Activated effector memory CD4-positive, alpha-beta T cell treated with anti-CD3 and anti-CD28 coated beads, Interleukin-2, amount 50 U/mL, for 16 hours (primary cell): ENCODE measurements at places on chromosomes 3 and 15.

GRCh38 chr3:108190346-108190745 is 31.9 kb downstream of the IFT57 start:
- no peak for DNase-seq

DNA sequence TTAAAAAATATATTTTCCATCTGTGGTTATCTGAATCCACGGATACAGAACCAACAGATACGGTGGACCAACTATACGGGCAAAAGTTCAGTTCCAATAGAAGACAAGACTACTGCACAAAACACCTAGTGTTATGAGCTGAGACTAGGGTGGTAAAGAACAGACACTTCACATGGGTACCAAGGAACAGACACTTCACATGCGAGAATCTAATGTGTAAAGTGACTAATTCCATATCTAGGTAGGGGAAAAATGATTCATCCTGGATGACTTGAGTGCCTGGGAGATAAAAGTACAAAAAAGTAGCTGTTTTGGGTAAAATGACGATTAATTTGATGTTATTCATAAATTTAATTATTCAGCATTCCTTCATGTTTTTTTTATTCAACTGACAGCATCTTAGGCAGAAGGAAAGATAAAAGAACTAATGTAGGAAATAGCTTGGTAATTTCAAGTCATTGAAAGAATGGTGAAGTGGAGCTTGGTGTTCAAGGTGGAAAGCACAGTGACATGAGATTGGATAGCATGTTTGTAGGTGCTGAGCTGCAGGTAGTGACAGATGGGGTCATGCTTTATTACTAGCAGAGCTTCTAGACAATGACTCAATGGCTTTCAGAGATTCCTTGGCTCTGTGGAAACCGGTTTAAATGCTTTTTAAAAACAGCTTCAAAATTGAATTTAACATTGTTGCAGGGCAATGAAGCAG is 5.2 kb downstream of the CD200 start:
- no peak for DNase-seq

GRCh38 chr3:42184651-42185443 is 81.1 kb downstream of the CCK start:
- DNase-seq = peak; percentile 44

GRCh38 chr15:62412686-62413085 is 247.6 kb upstream of the C2CD4B start:
- DNase-seq = no peak

- no peak for DNase-seq
Measured at GRCh38 chr3:107117922-107118536, 259.2 kb upstream of the CCDC54 start.

DNA sequence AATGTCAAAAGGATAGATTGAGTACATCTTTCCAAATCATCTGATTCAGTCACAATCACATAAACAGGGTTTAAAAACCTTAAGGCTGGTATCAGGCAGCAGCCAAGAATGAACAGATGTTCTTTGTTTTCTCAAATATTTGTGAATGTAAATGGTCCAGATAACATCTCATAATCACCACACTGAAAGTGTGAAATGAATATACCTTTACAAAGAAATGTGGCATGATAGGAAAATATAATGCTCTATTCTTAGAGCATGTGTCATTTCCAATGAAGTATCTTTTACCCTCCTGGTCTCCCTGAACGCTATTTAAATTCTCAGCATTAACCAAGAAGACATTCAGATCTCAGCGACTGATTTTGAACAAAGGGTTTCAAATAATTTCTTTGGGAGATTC is 8.8 kb upstream of the ACTC1 start:
- DNase-seq = no peak

- DNase-seq = no peak
Measured at GRCh38 chr3:17850448-17850847, 108.0 kb upstream of the TBC1D5 start.

DNA sequence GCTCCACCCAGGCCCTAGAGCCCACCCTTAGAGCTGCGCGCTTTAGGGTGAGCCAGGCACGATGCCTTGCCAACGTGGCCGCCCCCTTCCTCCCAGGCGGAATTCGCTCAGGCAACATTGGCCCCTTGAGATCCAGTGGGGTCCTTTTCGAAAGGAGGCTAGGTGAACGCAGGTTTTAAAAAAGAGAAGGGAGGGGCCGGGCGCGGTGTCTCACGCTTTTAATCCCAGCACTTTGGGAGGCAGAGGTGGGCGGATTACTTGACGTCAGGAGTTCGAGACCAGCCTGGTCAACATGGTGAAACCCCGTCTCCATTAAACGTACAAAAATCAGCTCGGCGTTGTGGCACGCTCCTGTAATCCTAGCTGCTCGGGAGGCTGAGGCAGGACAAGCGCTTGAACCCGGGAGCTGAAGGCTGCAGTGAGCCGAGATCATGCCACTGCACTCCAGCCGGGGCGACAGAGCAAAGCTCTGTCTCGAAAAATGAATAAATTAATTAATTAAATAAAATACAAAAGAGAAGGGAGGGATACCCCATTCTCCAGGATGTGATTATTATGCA is 984 bp upstream of the RPP25 start:
- DNase-seq = no peak

DNA sequence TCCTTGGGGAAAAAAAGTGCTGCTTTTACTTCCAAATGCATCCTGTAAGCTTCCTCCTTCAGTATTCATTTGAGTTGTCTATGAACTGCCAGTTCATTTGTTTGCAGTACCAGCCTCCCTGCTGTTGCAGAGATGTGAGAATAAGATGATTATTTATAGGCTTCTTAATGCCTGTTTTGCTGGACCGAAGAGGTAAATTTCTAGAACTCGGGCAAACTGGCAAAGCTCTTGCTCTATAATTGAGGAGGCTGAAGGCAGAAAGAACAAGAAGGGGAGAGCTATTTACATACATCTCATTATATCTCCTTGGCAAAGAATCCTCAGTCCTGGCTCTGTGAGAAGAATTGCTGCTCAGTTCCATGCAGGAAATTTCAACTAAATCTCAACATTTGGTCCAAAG is 790.4 kb downstream of the GRM7 start:
- no peak for DNase-seq

DNA sequence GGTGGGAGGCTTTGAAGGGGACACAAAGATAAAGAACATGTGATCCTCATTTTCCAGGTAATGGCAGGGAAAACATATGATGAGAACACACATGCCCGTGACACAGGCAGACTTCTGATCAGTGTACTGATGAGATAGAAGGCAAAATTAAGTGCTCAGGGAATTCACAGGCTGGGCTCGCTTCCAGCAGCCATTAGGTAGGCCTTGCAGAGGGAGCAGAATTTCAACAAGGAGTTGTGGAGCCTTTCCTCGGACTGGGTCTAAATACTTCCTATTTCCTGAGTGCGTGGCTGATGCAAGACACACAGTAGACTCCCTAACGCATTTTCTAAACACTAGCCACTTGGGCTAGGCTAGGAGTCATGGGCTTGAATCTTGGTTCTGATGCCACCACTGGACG is 74.0 kb upstream of the ETV5 start:
- no peak for DNase-seq

GRCh38 chr15:54035616-54036015 is 57.4 kb downstream of the UNC13C start:
- no peak for DNase-seq

DNA sequence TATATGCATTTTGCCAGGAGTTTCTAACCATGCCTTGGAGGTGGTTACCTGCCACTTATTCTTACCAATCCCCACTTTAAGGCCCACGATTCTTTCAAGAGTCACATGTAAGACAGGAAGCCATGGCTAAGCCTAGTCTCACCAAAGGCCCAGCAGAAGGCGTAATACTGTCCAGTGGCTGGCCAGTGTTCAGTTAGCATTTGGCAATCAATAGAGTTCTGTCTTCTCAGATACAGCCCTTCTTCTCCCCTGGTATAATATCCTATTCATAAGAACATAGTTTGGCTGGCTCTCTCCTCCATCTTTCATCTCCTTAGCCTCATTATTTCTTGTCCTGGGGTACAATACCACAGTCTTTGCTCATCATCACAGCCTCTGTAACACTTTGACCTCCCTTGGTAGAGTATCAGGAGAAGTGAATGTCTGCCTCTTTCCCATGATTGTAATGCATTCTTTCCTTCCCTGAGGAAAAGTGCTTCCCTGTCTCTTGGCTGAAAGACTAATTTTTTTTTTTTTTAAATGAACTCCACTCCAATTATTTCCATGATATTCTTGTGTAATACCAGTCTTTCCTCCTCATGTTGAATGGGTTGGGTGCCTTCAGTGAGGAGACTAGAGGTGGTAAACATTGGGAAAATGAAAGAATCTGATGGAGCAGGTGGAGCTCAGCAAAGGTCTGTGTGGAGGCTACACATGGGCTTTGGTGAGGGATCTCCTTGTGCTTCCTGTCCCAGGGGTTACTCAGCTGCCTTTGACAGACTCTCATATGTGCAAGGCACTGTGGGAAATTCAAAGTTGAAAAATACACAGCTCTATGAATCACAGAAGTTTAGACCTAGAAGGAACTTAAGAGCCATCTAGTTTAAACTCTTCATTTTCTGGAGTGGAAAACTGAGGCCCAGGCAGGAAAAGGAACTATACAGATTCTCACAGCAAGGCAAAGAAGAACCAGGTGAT is 218.2 kb downstream of the P3H2 start:
- DNase-seq = no peak

DNA sequence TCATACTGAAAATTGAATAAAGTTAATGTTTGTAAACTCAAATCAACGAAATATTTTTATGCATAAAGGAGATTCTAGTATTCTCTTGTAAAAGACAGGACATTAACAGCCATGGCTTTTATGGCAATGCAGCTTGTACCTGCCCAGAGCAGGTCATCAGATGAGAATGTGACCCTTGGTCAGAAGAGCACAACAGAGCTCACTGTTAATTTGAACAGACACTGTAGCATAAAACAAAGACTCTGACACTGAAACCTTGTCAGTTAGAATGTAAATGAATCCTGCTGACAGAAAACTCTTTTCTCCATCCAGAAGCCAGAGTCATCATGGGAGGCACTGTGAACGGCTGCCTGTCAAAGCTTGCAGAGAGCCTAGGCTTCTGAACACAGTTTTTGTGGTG is 410.6 kb downstream of the RAP2B start:
- no peak for DNase-seq

DNA sequence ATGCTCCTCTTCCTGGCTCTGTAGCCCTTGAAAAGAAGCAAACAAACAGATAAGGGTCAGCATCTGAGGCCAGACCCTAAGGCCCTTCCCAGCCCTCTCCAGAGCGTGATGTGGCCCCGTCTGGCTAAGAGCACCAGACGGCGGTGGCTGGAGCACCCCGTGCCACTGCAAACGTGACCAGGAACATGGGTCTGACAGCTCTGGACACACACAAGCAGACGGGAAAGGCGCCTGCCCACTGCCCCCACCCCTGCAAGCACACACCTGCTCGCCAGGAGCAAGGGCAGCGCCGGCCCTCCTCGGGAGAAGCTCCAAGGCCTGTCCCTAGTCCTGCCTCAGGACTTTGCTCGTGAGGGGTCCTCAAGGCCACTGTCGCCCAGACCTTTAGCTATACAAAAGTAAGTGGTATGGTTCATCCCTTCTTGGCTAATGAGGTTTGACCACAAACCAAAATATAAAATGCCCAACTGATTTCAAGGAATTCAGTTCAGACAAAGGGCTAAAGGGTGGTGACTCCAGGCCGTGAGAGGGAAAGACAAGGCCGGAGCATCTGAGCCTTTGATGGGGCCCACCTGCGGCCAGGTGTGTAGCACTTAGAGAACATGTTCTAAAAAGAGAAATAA is 90.4 kb downstream of the XXYLT1 start:
- DNase-seq = no peak
